ENCODE measurements at places on chromosomes 6 and 20. TPM values are rescaled to one million over a fixed set of nuclear protein-coding genes. Genes with fewer than 3 reads are reported as not detected.

Gene DPPA5
- total RNA-seq, result not detected

Gene ZDHHC14
- total RNA-seq, result 2.1 TPM

Gene MYB
- total RNA-seq, result 4.0 TPM

Gene ADTRP
- 4.9 TPM for total RNA-seq

Gene GMPR
- total RNA-seq, result 7.1 TPM

Gene LTA
- not detected for total RNA-seq

Gene ABHD12
- total RNA-seq, result 39.2 TPM

Gene FKBP1A
- total RNA-seq, result 103 TPM

Gene SYNDIG1
- total RNA-seq, result 5.6 TPM

Gene SLC26A8
- total RNA-seq, result not detected

Gene FKBP1C
- 0.46 TPM for total RNA-seq

Gene CGA
- not detected for total RNA-seq

Gene EYA4
- total RNA-seq, result not detected

Gene TCF21
- 1.4 TPM for total RNA-seq

Gene SLCO4A1
- under 0.01 TPM for total RNA-seq

Gene SYTL3
- total RNA-seq, result 1.7 TPM

Gene FAM217A
- not detected for total RNA-seq

Gene PSORS1C2
- total RNA-seq, result not detected

Gene PRRT1
- total RNA-seq, result 0.09 TPM

Gene TINAG
- total RNA-seq, result not detected

Gene SIRPD
- not detected for total RNA-seq

Gene TFAP2C
- not detected for total RNA-seq

Gene CFAP61
- 0.32 TPM for total RNA-seq

Gene VSTM2L
- total RNA-seq, result 1.8 TPM

Gene RTN4IP1
- 6.2 TPM for total RNA-seq

Gene NOX3
- total RNA-seq, result not detected

Gene CPNE5
- 0.30 TPM for total RNA-seq

Gene ROS1
- 0.30 TPM for total RNA-seq

Gene BNIP5
- total RNA-seq, result not detected

Gene ABHD16B
- total RNA-seq, result 0.09 TPM

Gene RCAN2
- total RNA-seq, result not detected

Gene CLPSL2
- not detected for total RNA-seq

Gene SLC52A3
- not detected for total RNA-seq

Gene BPIFB4
- not detected for total RNA-seq

Gene LST1
- total RNA-seq, result not detected

Gene C20orf202
- total RNA-seq, result not detected

Gene TRIM38
- total RNA-seq, result 11.6 TPM

Gene SLC22A1
- 1.4 TPM for total RNA-seq

Gene ADGRB3
- not detected for total RNA-seq

Gene SMOC2
- total RNA-seq, result not detected

Gene RAET1E
- total RNA-seq, result not detected

Gene LATS1
- total RNA-seq, result 9.8 TPM

Gene NNAT
- total RNA-seq, result 0.42 TPM

Gene RAET1L
- total RNA-seq, result not detected

Gene TOX2
- total RNA-seq, result 2.1 TPM

Gene SAMD5
- total RNA-seq, result 0.88 TPM

Gene MCHR2
- total RNA-seq, result not detected

Gene TRIM31
- total RNA-seq, result not detected

Gene OR14J1
- not detected for total RNA-seq

Gene CST1
- total RNA-seq, result not detected

Gene RBPJL
- not detected for total RNA-seq

Gene PRSS16
- total RNA-seq, result 0.18 TPM

Gene GJA10
- total RNA-seq, result not detected

Gene DAAM2
- total RNA-seq, result 1.4 TPM

Gene ZBTB22
- total RNA-seq, result 19.4 TPM

Gene GPX5
- total RNA-seq, result not detected

Gene C20orf96
- total RNA-seq, result 4.1 TPM
